ENCODE measurements at places on chromosomes 5 and 9.

DNA sequence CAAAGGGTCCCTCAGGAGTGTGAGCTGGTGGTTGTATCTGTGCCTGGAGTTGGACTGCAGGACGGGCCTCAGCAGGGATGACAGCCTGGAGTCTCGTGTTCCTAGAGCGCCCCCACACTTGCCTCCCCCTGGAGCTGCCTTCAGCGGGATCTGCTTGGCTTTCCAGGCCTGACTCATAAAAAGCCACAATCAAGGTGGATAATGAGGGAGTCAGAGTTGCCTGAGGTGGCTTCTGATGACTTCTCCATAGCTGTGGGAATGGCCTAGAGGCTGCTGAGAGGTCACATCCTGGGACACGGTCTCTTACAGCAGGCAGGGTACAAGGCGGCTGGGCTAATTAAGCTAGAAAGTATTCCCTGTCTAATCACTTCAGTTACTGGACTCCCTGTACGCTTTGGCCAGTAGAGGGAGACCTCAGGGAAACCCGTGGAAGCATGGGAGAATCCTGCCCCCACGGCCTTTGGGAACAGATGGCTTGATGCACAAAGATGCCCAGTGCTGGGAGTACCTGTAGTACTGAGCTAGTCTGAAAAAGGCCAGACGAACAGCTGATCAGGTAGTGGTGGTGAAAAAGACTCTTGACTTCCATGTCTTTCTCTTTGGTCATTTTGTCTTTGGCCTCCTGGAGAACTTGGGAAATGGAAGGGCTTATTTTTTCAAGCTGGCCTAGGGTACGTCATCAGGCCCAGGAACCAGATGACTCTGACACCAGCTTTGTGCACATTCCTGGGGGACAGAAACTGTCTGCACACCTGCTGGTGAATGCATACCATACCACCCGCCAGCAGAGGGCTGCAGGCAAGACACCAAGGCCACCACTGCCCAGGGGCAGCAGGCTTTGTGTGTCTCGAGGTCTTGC lies 16.1 kb upstream of the FRRS1L start:
- no peak for DNase-seq

GRCh38 chr5:159207222-159207685 lies 2.1 kb downstream of the RNF145 start:
- DNase-seq = no peak

DNA sequence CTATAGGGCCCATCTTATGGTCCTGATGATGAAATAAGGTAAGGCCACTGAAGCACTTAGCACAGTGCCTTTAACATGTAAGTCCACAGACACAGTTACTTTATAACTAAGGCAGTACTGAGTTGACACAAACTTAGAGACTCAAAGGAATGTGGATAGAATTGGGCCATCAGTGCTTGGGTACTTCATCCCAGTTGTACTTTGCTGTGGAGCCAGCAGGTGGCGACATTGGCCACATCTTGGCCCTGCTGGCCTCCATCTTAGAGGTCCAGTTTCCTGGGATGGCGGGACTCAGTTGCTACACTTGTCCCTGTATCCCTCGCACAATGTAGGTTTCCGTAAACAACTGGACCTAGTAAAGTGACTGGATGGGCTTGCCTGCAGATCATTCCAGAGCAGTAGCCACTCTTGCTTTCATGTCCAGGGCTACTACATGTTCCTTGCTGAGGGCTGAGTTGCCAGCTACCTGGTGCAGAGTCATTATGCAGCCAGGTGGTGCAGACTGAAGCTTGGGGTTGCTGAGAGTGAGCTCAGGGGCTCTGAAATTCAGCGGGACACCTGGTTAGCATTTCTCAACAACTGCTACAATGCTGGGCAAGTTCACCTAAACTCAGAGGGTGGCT lies 10.6 kb downstream of the MTAP start:
- no peak for DNase-seq

DNA sequence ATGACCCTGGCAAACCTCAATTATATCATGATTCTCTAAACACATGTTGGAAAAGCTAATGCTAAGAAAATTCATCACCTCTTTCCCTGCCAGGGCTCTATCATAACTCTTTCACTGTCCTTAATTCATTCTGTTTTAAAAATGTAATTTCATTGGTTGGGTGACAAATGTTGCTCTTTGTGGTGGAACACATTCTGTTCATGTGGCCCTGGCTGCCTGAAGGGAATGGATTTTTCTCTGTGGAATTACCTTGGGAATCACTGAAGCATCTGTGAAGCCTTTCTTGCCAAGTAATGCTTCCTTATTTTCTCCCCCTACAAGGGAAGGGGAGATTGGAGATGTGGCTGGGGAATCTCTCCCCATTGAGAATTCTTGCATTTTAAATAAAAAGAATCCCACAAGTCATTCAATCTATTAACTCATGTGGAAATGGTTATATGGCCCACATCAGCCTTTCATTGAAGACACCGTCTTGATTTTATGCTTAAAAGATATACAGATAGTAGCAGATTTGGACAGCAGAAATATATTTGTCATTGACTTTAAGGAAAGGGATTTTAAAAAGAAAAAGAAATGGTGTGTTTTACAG lies 201.8 kb upstream of the NMUR2 start:
- DNase-seq = no peak

DNA sequence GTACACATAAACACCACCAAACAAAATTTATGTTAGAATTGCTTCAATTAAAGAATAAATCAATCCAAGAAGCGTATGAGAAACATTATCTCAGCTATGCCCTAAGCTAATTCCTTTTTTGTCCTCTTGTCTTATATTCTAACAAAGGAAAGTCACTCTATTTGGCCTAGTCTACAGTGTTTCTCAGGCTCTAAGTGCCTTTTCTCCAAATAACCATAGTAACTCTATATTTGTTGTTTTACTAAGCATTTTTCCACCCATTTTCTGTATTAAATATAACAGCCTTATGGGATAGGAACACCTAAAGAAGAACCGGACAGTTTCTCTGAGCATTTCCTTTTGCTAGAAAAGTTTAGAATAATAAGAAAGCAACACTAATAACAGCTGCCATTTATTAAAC lies 120.1 kb upstream of the MTAP start:
- DNase-seq = no peak

- DNase-seq = no peak
Measured at GRCh38 chr9:20805766-20806165, 121.7 kb downstream of the FOCAD start.

DNA sequence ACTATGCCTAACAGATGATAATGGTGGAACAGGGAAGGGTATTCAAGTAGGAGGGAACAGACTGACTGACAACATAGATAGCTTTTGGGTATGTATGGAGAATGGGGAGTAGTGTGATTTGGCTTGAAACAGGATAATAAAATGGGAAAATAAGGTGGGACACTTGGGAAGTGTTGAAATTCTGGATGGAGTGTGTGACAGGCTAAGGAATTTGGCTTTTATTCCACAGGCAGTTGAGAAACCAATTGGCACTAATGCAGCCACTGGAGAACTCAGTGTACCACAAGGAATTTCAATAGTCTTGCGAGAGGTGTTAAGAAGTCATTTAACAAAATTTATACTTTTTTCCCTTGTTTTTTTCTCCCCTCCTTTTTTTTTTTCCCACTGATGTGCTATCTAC lies 153.5 kb upstream of the ELAVL2 start:
- no peak for DNase-seq
